ENCODE measurements at places on chromosomes 3 and 15.
A peak's percentile ranks its signal among the peaks of the same experiment; 100 is the strongest.

- no peak for DNase-seq
Measured at GRCh38 chr3:139687431-139687830, 9.7 kb upstream of the NMNAT3 start.

- no peak for DNase-seq
Measured at GRCh38 chr3:27728195-27729087, 6.3 kb upstream of the EOMES start.

DNA sequence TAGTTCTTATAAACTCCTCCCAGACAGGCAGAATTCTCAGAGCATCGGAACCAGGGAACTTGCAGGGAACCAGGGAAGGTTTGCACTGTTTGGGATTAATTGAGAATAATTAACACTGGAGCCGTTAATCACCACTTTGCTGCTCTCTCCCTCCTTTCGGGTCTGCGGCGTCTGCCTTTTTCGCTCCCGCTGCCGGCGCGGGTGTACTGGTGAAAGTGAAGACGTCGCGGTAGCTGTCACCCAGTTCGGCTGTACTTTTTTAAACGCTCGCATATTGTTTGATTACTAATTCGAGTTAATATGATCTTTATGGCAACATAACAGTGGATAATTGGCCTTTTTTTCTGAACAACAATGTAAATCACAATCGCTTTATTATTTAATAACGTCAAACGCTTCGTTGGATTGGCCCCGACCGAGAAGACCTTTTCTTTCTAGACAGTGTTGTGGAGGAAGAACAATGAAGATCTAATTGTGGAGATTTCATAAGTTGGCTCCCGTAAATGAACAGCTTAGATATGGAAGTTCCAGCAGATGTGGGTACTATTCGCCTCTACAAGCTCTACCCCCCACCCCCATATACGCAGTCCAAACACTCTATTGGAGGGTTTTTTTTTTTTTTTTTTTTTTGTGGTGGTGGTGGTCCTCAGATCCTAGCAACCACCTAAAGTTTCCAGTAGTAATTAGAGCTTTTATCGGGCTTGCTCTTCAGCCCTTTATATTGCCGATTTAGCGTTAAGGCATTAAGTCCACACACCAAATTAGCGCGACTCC, 12.7 kb downstream of the SOX2 start:
- DNase-seq = no peak

- DNase-seq = no peak
Measured at GRCh38 chr3:18223974-18224373, 201.2 kb downstream of the SATB1 start.

DNA sequence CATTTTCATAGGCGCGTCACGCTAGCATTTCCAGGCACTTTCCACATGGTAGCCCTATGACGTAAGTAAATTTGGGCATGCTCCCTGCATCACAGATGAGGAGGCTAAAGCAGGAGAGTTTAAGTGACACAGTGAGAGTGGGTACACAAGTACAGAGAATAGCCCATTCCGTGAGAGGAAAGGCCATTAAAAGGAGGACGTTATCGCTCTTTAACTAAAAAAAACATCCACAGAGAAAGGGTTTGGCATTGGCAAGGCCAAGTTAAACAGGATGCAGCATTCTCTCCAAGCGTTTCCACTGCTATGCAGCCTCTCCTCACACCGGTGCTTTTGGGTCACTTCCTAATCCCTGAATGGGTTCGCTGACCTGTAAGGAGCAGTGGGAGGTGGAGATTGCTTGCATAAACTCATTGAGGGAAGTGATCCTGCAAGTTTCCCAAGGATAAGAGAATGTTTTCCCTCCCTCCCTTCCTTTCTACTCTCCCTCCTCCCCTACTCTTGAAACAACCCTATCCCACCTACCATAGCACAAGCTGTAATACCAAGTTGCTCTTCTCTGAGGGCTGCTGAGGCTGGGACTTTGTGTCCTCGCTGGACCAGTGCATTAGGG, 147.7 kb downstream of the VGLL4 start:
- no peak for DNase-seq

DNA sequence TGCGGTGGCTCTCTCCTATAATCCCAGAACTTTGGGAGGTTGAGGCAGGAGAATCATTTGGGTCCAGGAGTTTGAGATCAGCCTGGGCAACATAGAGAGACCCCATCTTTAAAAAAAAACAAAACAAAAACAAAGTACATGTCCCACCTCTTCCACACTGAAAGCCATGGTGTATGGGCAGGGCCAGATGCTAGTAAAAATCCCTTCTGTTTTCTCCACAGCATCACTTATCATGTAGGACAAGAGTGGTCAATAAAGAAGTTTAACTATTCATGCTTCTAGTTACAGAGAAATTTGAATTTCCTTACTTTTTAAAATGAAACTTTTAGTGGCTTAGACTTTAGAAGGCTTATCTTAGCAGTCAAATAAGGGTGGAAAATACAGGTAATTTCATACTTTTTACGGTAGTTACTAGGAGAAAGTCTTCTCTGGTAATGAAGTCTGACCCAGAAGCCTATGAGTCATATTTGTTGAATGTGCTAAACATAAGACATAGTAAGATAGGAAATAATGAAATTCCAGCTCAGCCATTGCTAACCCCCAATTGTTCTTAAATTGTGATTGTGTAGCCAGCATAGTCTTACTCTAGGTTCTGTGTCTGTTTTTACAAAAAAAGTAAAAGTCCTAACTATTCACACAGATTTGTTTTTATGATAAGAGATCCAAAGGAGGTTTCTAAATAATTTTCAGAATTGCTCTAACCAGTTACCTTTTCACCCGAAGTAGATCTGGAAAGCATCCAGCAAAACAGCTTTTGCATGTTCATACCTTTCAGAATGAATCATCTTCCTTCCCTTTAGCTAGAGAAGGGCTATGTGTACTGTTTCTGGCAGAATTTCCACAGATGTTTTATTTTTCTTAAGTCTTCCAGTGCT, 16.4 kb upstream of the ZNF609 start:
- DNase-seq = no peak

DNA sequence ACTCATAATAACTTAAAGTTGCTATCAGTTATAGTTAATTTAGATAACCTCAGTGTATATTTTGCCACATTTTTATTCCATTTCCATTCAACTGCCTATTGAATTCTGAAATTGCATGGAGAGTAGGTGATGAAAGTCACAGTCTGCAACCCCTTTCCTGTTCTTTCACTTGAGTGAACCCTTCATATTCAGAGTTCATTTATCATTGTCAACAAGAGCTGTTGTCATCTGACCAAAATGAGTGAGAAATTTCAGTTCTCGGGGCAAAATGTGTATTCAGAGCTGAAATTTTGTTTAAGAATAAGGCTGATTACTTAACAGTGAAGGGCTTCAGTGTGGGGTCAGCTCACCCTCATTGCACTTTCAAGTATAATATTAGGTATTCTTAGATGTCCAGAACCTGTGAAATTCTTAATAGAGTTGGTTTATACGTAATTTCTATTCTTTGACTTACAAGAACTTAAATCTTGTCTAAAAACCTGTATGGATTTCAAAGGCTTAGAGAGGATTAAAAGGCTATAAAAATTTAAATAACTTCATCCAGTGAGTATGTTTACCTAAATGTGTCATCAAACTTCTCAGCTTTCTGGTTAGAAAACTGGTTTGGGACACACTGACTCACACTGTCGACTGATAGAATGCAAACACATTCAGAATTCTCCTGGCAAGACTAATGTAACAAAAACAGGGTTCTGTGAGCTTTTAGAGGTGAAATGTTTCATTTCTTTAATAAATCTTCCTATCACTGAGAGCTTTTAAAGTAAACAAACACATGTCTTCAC, 92.2 kb downstream of the CMSS1 start:
- DNase-seq = no peak

DNA sequence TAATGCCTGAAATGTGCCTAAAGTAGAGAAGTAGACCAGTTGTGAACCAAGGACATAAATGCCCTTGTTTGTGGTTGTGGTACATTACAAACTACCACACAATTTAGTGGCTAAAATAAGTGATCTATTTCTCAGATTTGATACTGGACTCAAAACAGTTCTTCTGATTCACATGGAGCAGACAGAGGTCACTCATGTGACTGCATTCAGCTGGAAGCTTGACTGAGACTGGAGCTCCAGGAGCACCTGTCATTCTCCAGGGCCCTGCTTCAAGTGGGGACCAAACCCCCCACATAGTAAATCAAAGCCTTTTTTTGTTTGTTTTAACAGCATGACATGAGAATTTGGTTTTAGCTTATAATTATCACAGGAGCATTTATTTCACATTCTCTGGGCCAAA, 301.2 kb downstream of the OXSM start:
- no peak for DNase-seq

- DNase-seq = no peak
Measured at GRCh38 chr15:60340207-60340921, 57.4 kb downstream of the ANXA2 start.

DNA sequence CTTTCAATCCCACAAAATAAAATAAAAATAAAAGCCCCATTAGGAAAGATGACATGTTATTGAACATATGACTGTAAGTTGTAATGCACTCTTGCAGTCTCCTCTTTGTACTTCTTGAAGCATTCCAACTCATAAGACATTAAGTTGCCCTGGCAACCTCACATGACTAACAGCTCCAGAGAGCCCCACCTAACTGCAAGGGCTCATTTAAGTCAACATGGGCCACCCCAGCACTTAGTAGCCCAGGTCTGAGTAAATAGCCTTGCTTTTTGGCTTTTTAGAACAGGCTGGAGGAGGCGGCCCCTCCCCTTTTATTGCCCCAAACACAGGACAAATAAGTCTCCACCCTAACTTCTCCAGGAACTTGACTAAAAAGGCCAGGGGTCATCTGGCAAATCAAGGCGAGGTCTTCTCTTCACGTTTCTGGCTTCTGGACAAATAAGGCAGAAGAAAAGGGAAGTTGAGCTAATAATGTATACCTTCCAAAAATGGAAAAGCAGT, 135.1 kb downstream of the TMCO5A start:
- DNase-seq = no peak

DNA sequence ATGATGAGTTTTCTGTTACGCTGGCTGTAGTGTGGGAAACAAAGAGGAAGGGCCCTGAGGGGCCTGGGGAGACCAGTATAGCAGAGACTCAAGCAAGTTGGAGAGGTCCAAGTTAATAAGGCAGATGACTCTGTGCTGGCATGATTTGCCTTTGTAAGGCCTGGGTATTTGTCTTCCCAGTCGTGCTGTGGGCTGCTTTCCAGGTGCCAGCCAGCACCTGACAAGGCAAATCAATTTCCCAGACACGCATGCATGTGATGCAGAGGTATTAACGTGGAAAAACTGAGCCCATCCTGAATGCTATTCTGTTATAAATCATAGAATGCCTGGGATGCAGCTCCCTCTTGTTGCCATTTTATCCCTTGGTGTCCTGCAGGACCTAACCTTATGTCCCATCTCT, 175.6 kb downstream of the MFSD1 start:
- no peak for DNase-seq

GRCh38 chr3:48623851-48624547, 2.4 kb upstream of the TMEM89 start:
- DNase-seq = no peak

GRCh38 chr3:197029511-197030167, at the start of gene MELTF:
TSS of gene MELTF (minus strand) at chr3:197029817. CDS start at chr3:197029702, 115 bp downstream.
- DNase-seq = peak; percentile 29

DNA sequence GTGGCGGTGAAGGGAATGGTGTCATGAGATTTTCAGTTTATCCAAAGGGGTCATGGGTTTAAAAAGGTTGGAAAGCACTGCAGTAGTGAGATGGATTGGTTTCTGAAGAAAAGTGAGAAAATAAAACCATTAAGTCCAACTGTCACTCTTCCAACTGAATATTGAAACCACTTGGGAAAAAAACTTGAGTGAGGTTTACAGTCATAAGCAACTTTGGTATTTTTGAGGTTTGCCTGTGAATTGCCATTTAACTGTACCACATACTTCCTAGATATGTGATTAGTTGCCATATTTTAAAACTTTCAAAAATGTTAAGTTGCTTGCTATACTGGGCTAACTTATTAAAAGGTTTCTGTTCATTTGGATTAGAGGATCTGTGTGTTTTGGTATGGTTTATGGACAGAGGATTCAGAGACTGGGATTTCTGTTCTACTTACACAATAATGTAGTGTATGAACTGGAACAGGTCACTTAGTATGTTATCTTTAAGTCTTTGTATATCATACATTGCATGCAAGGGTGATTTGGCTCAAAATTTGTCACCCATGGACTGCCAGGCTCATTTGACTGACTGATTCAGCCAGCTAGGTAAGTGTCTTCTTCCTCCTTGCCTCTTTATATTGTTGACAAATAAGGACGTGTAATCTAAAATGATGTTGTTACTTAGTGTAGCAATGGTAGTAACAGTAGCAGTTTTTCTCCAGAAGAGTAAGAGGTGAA, 201.4 kb upstream of the EOMES start:
- no peak for DNase-seq

DNA sequence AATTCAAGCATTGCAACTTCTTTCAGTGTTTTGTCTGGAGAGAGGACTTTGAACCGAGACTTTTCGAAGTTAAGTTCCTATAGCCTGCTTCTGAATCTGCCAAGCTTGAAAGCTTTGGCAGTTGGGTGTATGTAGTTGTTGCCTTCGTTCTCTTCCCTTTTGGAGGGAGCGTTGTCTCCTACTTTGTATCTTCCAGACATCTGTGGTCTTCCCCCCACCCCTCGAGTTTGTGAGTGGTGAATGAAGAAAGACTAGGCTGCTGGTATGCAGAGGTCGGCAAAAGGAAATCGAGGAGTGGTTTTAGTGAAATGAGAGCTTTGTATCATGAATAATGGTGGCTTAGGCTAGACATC, 1.3 kb downstream of the CTNNB1 start:
- no peak for DNase-seq

DNA sequence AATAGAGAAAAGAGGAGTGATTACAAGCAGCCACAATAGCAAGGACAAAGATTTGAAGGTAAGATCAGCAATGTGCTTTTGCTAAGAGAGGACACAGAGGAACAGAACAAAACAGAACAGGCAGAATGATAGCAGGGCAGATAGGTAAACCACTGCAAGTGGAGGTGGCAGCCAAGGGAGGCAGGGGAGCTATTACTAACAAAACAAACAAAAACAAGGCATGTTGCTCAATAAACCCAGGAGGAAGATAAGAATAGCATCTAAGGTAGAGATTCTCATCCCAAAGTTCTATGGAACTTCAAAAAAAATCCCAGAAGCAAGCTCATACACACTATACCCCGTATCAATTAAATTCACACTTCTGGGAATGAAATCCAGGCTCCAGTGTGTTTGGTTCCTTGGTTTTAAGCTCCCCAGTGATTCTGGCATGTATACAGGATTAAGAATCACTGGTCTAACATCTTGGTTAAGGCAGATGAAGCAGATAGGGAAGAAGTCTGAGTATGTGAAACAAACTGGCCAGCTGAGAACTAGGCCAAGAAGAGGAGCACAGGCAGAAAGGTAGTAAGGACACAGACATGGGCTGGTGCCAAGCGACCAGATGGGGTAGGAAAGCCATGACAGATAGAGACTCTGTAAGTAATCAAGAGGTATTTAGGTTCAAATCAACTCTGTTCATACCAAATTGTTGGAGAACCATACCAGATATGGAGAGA, 189.2 kb downstream of the DTWD1 start:
- no peak for DNase-seq

GRCh38 chr3:123202451-123202850, 708 bp downstream of the SEC22A start:
- no peak for DNase-seq

Measured in NCI-H1694 treated with DMSO at 0.1 percent for 48 hours (cell line).